WERI-Rb-1 (cell line): ENCODE measurements at places on chromosomes 5 and 9.

DNA sequence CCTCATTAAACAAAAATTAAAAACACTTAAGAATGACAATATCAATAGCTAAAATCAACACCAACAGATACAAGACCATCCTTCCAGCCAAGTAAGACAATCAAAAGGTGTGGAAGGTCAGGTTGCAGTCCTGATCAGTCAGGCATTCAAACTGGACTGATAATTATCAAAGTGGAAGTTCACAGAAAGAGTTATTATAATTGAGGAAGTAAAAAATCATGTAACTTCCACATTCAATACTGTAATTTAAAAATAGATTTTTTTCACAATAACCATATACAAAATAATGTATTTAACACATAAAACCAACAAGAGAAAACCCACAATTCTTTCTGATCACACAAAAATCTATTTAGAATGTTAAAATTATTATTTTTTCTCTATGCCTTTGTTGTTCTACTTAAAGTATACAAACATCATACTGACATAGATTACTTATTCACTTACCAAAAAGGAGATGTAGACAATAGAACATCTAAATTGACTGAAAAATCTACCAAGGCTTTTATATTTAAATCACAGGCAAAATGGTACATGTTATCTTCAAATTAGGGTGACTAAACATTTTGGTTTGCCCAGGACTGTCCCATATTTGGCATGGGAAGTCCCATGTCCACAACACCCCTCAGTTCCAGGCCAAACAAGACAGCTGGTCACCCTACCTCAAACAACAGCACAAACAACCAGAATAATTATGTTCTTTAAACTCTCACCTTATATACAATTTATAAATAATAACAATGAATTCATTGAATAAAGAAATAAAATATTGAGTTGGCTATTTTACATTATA, 142.5 kb upstream of the SLC24A2 start:
- DNase-seq: no peak

DNA sequence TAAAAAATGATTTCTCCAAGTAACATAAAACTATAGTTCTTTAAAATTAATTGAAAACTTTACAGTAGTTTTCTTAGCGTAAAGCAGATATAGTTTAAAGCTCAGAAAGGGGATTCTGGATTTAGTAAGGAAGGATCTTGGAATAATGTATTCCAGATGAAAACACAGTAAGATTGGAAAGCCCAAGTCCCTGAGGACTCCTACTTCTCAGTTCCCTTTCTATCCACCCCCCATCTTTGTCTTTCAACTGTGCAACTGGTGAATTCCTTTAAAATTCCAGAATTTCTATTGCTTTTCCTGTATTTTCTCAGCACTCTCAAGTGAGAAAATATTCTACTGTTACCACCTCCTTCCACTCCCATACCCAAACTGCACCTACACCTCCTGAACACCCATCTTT, 184.5 kb upstream of the FBN2 start:
- DNase-seq: no peak

DNA sequence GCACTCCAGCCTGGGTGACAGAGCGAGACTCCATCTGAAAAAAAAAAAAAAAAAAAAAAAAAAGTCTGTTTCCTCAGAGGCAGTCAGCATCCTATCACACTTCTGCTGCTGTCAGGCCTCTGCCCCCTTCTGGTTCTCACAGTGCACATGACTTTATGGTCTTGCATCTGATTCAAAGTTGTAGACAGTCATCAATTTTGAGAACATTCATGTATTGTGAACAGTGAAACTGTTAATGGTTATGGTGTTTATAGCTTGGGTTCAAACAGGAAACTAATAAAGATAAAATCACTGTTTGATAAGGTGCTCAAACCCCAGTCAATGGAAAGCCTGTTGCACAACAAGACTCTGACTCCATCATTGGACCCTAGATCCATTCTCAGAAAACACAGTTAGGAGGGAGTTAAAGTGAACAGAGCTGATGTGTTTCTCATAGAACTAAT, 61.4 kb downstream of the FOXD1 start:
- peak; percentile 37 for DNase-seq

DNA sequence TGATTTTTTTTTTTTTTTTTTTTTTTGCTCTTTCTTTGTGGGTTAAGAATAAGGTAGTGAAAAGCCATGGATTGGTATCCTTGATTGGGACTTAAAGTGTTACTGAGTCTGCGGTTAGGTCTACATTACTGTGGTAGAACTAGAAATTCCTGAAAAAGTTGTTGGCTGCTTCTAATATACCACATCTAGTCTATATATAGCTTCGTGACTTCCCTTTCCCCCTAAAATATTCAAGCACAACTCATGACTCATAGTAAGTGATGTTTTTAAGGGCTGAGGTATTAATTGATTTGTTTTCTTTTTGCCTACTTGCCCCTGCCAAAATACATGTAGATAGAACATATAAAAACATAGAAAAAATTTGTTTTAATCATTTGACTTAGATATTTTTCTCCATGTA, 247.6 kb downstream of the TMEM232 start:
- DNase-seq: no peak

- no peak for DNase-seq
Measured at GRCh38 chr5:126753227-126753626, 23.7 kb upstream of the LMNB1 start.

GRCh38 chr9:38043931-38044623, 24.9 kb downstream of the SHB start:
- DNase-seq: no peak

- no peak for DNase-seq
Measured at GRCh38 chr5:175805256-175806011, 65.9 kb upstream of the CPLX2 start.

- DNase-seq: no peak
Measured at GRCh38 chr5:115772731-115773475, 43.6 kb downstream of the CDO1 start.

GRCh38 chr9:36559036-36559695, 13.5 kb upstream of the MELK start:
- DNase-seq: no peak

GRCh38 chr5:83726912-83727311, 6.3 kb upstream of the HAPLN1 start:
- no peak for DNase-seq

- no peak for DNase-seq
Measured at GRCh38 chr9:73775757-73776156, 624.1 kb downstream of the ANXA1 start.

DNA sequence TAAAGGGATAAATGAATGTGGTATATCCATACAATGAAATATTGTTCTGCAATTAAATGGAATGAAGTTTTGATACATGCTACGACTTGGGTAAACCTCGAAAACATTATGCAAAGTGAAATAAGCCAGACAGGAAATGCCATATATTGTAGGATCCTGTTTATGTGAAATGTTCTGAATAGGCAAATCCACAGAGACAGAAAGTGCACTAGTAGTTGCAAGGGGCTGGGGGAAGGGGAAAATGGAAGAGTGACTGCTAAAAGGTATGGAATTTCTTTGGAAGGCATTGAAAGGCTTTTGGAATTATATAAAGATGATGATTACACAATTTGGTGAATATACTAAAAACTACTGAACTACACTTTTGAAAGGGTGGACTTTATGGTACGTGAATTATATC, 97.0 kb downstream of the FOXD1 start:
- no peak for DNase-seq

- DNase-seq: no peak
Measured at GRCh38 chr5:959581-960531, 48.7 kb upstream of the NKD2 start.

DNA sequence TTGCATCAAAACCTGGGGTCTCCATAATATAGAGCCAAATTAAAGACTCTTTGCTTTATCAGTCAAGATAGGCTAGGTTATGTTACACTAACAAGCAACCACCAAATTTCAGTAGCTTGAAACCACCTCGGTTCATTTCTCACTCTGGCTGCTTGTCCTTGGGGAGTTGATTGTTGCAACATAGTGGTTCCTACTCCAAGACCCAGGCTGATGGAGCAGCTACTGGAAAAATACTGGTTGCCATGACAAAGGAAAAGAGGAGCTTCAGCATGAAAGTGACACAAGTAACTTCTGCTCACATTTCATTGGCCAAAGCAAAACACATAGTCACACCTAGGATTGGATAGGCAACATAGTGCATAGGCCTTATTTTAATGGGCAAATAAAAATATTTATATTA, 18.5 kb upstream of the RCL1 start:
- DNase-seq: no peak

- no peak for DNase-seq
Measured at GRCh38 chr5:10069637-10070313, 179.9 kb downstream of the ATPSCKMT start.

DNA sequence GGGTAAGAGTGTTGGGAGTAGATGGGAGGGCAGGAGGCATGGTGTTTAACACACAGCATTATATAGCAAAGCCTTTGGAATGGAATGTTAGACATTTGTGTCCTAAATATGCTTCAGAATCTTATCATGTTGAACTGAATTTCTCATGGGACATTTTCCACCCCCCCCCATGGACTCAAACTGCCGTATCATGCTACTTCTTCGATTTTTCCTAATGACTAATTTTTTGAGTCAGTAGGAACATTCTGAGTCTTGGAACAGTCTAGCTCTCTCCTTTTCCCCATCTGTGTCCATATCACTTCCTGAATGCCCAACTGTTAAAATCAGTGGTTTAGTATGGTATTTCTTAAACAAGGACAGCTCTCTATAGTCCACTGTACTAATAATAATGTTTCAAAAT, 380.6 kb downstream of the TLE4 start:
- DNase-seq: no peak

DNA sequence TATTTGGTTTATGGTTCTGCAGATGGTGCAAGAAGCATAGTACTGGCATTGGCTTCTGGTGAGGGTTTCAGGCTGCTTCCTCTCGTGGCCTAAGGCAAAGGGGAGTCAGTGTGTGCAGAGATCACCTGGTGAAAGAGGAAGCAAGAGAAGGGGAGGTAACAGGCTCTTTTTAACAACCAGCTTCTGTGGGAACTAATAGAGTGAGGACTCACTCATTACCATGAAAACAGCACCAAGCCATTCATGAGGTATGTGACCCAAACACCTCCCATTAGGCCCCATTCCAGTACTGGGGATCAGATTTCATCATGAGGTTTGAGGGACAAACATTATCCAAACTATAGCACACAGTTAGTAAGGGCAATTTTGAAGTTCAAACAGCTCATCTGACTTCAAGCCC, 263.5 kb downstream of the TMEM38B start:
- DNase-seq: no peak

DNA sequence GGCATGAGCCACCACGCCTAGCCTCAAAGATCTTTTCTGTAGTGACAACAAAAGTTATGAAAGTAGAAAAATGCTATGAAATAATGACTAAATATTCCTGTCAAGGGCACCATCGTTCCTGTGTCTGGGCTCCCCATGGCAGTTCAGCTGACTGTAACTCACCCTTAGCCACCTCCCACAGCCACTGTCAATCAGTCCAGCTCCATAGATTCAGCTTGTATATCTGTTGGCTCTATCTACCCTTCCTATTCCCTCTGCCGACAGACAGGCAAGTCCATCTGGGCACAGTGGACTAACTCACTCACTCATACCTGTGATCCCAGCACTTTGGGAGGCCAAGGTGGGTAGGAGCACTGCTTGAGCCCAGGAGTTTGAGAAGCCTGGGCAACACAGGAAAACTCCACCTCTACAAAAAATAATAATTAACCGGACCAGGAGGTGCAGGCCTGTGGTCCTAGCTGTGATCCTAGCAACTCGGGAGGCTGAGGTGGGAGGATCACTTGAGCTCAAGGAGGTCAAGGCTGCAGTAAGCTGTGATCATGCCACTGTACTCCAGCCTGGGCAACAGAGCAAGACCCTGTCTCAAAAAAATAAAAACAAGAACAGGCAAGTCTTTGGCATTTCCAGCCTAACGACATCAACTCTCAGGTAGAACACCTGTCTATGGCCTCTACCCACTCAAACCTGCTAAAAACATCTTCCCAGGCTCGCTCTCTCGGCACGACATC, 6.2 kb downstream of the CAMSAP1 start:
- no peak for DNase-seq

- no peak for DNase-seq
Measured at GRCh38 chr5:143374496-143375217, 28.8 kb downstream of the NR3C1 start.

DNA sequence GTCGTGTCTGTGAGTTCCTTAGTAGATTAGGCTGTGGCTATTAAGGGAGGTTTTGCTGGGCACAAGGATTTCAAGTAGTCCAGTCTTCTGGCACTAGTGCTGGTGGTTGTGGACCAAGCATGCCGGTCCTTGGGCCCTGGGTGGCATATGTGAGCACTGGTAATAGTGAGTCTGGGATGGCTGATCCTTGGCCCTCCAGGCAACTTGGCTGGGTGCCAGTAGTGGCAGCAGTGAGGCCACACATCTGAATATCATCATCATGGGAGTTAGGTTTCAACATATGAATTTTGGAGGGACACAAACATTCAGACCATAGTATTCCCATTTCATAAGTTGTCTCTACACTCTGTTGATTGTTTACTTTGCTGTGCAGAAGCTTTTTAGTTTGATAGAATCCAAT, 25.3 kb upstream of the APBA1 start:
- no peak for DNase-seq

DNA sequence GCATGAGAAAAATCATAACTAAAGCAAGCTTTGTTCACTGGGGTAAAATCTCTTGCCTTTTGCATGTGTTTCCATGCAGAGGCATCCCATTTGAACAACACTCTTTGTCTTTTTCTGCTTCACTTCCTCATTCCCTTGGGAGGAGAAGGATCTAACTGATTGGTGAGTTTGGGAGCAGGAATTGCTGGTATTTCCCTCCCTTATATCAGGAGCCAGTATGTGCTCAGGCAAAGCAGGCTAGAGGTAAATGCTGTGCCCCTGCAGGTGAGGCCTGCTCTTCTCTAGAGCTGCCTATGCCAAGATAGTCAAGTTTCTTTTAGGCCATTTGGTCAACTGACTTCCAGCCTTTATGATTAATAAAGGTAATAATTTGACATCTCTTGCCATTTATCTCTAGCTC, 179.9 kb downstream of the COX7C start:
- no peak for DNase-seq

DNA sequence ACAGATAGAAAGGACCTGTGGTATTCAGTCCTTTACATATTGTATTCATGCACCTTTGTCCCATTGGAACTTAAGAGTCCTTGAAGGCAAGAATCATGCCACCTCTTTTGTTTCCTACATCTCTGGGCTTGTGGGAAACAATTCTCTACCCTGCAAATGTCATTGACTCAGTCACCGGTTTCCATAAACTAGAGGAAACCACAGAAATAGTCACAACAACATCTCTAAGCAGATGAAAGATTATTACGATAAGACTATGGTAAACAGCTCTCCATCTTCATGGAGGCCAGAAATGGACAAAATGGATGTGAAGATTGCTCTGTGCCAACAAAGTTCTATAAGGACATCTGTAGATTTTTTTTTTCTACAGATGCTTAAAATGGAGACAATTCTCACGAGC, 165.5 kb downstream of the PIK3R1 start:
- no peak for DNase-seq

DNA sequence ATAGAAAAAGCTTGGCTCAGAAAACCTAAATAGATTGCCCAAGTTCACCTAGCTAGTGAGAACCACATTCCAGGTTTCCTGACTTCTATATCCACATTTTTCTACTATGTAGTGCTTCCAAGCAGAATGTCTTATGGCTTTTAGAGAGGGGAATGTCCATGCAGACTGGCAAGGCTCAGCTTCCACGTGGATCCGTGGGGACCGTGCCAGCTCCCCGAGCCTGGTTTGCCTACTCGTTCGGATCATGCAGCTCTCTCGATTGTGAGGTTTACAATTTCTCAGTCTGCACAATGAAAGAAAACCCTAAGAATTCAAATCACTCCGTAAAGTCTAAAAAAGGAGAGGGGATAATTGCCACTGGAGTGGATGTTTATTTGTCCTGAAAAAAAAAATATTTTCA, 256.5 kb upstream of the NR4A3 start:
- DNase-seq: no peak
